Heart left ventricle (tissue), 16 donors: ENCODE measurements at places on chromosomes 12 and 14. TPM values are rescaled to one million over a fixed set of nuclear protein-coding genes. Genes with fewer than 3 reads are reported as not detected.

GRCh38 chr12:69569236-69569635 is 16.0 kb upstream of the CCT2 start:
- H3K36me3 ChIP-seq: peaks cover 73% of the 10 kb centered on the region
- no peak overlapping the region for H3K4me3 ChIP-seq
- no peak for DNase-seq
- no peaks in the 10 kb centered on the region for H3K4me1 ChIP-seq
- H3K27ac ChIP-seq: no peak overlapping the region

DNA sequence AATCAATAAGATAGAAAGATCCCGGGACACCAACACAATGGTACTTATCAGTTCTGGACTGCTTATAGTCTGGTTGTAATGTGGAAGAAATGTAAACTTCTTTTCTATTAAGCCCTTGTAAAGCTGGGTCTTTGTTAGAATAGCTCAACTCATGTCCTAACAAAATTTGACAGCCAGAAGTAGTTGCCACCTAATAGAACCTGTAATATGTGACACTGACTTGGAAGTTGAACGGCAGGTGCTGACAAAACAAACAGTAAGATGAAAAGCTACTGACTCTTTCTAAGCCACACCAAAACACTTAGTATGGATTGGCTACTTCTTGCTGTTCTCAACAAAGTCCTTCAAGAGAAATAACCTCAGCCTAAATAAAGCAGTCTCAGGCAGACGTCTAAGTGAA is 56.6 kb downstream of the KIF21A start:
- no peaks in the 10 kb centered on the region for H3K27me3 ChIP-seq
- H3K27ac ChIP-seq: no peak overlapping the region
- no peak for DNase-seq
- H3K36me3 ChIP-seq: no peaks in the 10 kb centered on the region
- H3K4me1 ChIP-seq: no peaks in the 10 kb centered on the region

GRCh38 chr14:50260072-50260471 is 28.7 kb upstream of the SOS2 start:
- H3K4me1 ChIP-seq: peaks cover 4% of the 10 kb centered on the region
- H3K27me3 ChIP-seq: no peaks in the 10 kb centered on the region
- H3K27ac ChIP-seq: no peak overlapping the region
- no peak overlapping the region for H3K4me3 ChIP-seq

GRCh38 chr14:32336702-32337101 is 7.6 kb downstream of the AKAP6 start:
- no peak for DNase-seq
- no peak overlapping the region for H3K27ac ChIP-seq
- H3K4me1 ChIP-seq: no peaks in the 10 kb centered on the region
- H3K4me3 ChIP-seq: no peak overlapping the region

- no peak overlapping the region for H3K4me3 ChIP-seq
- no peaks in the 10 kb centered on the region for H3K27me3 ChIP-seq
- no peaks in the 10 kb centered on the region for H3K36me3 ChIP-seq
- H3K27ac ChIP-seq: no peak overlapping the region
- H3K4me1 ChIP-seq: no peaks in the 10 kb centered on the region
- no peak for DNase-seq
Measured at GRCh38 chr12:92421701-92422100, 276.1 kb upstream of the BTG1 start.

DNA sequence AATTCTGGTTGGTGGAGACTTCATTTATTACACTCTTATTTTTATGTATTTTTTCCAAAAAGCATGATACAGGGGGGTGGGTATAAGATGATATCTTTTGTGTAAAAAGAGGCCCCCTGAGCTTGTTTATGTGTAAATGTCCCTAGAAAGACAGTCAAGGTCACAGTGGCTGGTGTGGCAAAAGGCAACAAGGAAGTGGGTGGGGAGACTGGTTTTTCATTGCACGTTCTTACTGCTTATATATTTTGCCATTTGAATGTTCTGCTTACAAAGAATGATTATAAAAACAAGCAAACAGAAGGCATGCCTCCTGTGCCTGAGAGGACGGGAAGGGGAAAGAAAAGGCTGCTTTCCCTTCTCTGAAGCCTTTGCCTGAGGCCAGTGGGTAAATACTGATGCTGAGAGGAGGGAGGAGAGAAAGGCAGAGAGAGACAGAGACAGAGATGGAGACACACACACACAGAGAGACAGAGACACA is 24.1 kb upstream of the ADIPOR2 start:
- peaks cover 4% of the 10 kb centered on the region for H3K4me1 ChIP-seq
- peak overlapping the region; percentile 59 for H3K27ac ChIP-seq
- H3K36me3 ChIP-seq: no peaks in the 10 kb centered on the region
- no peak for DNase-seq
- H3K4me3 ChIP-seq: no peak overlapping the region

- H3K4me3 ChIP-seq: no peak overlapping the region
- H3K27me3 ChIP-seq: no peaks in the 10 kb centered on the region
- H3K4me1 ChIP-seq: no peaks in the 10 kb centered on the region
- DNase-seq: no peak
- no peaks in the 10 kb centered on the region for H3K36me3 ChIP-seq
- no peak overlapping the region for H3K27ac ChIP-seq
Measured at GRCh38 chr12:124709722-124710687, 142.6 kb upstream of the NCOR2 start.

DNA sequence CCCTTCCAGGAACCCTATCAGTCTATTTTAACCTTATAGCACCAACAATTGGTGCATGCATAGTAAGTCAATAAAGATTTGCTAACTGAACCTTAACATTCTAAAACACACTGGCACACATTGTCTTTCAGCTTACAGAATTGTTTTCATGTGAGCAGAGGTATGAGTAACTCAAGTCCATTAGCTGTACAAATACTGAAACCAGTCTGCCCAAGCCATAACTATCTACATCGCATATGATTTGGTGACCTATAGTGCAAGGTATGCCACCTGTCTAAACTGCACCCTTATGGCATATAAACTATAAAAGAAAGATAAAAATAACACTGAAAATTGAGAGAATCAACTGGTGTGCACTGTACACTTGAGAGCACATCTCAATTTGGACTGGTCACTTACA is 34.8 kb downstream of the SBNO1 start:
- no peaks in the 10 kb centered on the region for H3K27me3 ChIP-seq
- H3K27ac ChIP-seq: no peak overlapping the region
- peaks cover 50% of the 10 kb centered on the region for H3K36me3 ChIP-seq
- no peak overlapping the region for H3K4me3 ChIP-seq
- H3K4me1 ChIP-seq: no peaks in the 10 kb centered on the region

GRCh38 chr12:91958816-91959215 is 186.8 kb downstream of the BTG1 start:
- H3K27me3 ChIP-seq: no peaks in the 10 kb centered on the region

DNA sequence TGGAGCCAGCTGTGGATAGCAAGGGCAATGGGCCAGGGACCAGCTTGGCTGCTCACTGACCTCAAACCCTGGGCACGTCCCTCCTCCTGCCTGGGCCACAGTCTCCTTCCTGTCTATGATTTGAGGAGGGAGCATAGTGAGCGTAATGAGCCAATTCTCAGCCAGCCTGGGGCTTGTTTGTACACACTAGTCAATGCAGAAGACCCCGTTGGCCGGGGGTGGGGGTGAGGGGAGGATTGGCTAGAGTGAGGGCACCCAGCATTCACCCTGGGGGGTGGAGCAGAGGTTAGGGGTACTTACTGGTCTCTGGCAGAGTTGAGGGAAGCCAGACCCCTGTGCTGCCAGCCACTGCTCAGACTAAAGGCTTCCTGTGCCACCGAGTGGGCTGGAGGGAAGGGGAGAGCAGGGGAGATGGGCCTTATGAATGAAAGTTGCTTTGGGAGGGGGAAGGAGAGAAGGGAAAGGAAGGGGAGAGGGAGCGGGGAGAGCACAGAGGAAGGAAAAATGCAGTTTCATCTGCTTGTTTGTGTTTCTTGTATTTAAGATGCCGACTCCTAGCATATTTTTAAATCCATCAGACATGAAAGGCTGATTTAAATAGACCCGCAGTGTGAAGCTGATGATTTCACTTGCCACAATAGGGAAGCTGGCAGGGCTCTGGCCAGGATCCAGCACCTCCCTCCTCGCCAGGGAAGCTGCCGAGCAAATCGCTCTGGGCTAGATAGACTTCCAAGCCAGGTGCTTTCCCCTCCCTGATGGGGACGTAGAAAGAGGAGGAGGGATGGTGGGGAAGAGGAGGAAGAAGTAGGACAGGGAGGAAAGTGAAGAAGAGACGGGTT is 114.0 kb downstream of the PRMT8 start:
- peak overlapping the region; percentile 86 for H3K27ac ChIP-seq
- H3K36me3 ChIP-seq: no peaks in the 10 kb centered on the region
- H3K4me1 ChIP-seq: no peaks in the 10 kb centered on the region
- peak; percentile 86 for DNase-seq

DNA sequence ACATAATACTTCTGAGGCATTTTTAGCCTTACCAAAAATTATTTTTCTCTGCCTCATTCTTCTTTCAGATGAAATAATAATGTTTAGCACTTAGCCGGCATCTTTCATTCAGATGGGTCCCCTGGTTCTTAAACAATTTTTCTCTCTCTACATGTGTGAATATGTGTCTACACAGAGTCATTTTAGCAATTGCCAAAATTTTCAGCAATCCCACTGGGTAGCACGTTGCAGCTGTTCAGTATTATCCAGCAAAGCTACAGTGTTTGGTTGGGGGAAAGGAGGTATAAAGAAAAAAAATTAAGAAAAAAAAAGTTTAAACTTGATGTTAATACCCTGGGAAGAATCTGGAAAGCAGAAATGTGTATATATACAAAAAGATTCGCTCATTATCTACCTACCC is 160.5 kb upstream of the TRHDE start:
- no peak overlapping the region for H3K27ac ChIP-seq
- no peaks in the 10 kb centered on the region for H3K27me3 ChIP-seq
- H3K36me3 ChIP-seq: no peaks in the 10 kb centered on the region
- DNase-seq: no peak
- H3K4me1 ChIP-seq: no peaks in the 10 kb centered on the region
- no peak overlapping the region for H3K4me3 ChIP-seq

GRCh38 chr12:80472911-80473500 is 29.0 kb downstream of the PTPRQ start:
- H3K36me3 ChIP-seq: no peaks in the 10 kb centered on the region
- no peak overlapping the region for H3K4me3 ChIP-seq
- H3K4me1 ChIP-seq: no peaks in the 10 kb centered on the region
- DNase-seq: no peak
- no peaks in the 10 kb centered on the region for H3K27me3 ChIP-seq
- H3K27ac ChIP-seq: no peak overlapping the region

DNA sequence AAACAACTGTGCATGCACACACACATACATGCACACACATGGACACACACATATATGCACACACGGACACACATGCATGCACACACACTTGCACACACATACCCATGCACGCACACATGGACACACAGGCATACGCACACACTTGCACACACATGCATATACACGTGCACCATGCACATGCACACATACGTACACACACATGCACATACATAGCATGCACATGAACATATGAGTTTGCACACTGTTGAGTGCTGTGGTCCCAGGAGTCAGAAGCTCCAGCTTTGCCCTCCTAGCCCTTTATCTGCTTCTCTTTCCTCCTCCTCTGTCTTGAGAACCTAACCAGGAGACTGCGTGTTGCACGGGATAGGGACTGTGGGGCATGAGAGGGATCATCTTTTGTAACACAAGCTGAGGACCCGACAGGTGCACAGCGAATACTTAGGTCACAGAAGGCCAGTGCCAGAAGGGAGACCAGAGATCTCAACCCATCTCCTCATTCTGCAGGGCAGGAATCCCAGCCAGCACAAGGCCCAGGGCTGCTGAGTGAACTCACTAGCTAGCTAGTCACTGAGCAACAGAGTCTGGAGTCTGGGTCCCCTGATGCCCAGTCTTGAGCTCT is 3.5 kb upstream of the LRTM2 start:
- H3K4me1 ChIP-seq: no peaks in the 10 kb centered on the region
- no peak for DNase-seq
- no peaks in the 10 kb centered on the region for H3K36me3 ChIP-seq
- peaks cover 44% of the 10 kb centered on the region for H3K27me3 ChIP-seq
- no peak overlapping the region for H3K27ac ChIP-seq

GRCh38 chr12:107442326-107442987 is 243.1 kb upstream of the PWP1 start:
- no peaks in the 10 kb centered on the region for H3K36me3 ChIP-seq
- no peaks in the 10 kb centered on the region for H3K27me3 ChIP-seq

- no peak overlapping the region for H3K27ac ChIP-seq
- no peaks in the 10 kb centered on the region for H3K36me3 ChIP-seq
- peaks cover 5% of the 10 kb centered on the region for H3K4me1 ChIP-seq
Measured at GRCh38 chr14:24868389-24868788, 181.6 kb downstream of the STXBP6 start.

- no peaks in the 10 kb centered on the region for H3K4me1 ChIP-seq
- DNase-seq: no peak
- peaks cover 83% of the 10 kb centered on the region for H3K36me3 ChIP-seq
- no peak overlapping the region for H3K27ac ChIP-seq
- H3K4me3 ChIP-seq: no peak overlapping the region
Measured at GRCh38 chr14:63387711-63388110, 69.0 kb upstream of the GPHB5 start.

GRCh38 chr12:121792607-121793439 is 665 bp downstream of the RHOF start:
- no peaks in the 10 kb centered on the region for H3K27me3 ChIP-seq
- H3K27ac ChIP-seq: peak overlapping the region; percentile 100
- H3K4me3 ChIP-seq: peak overlapping the region; percentile 57
- H3K36me3 ChIP-seq: peaks cover 11% of the 10 kb centered on the region
- H3K4me1 ChIP-seq: peaks cover 31% of the 10 kb centered on the region
- peak; percentile 62 for DNase-seq

- H3K27ac ChIP-seq: no peak overlapping the region
- DNase-seq: no peak
- H3K4me3 ChIP-seq: no peak overlapping the region
- no peaks in the 10 kb centered on the region for H3K4me1 ChIP-seq
- no peaks in the 10 kb centered on the region for H3K27me3 ChIP-seq
Measured at GRCh38 chr12:46908936-46909635, 83.3 kb upstream of the SLC38A4 start.

DNA sequence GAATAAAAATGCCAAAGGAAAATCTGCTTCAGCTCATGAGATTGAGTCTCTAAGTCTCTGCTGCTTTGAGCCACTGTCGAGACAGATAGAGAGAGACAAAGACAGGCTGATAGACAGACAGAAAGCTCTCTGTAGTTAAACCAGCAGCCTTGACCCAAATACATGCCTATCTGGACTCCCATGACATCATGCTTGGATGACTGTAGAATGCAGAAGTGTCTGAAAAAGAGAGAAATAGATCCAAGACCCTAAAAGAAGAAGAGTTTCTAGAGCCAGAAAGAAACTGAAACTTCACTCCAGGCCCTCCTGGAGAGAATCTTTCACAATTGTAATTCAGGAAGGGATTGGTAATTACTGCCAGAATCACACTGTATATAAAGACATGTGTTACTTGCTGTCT is 122.6 kb upstream of the PLXNC1 start:
- H3K36me3 ChIP-seq: no peaks in the 10 kb centered on the region
- no peak overlapping the region for H3K27ac ChIP-seq
- no peak for DNase-seq
- H3K4me1 ChIP-seq: no peaks in the 10 kb centered on the region

Gene RBP5
- not detected for total RNA-seq

Gene TBX3
- total RNA-seq: 24.4 TPM

Gene PRR13
- 63.2 TPM for total RNA-seq

Gene C12orf43
- total RNA-seq: 14.1 TPM

Gene PRKAG1
- 107 TPM for total RNA-seq

Gene HRK
- not detected for total RNA-seq

Gene LIN7A
- 19.0 TPM for total RNA-seq

Gene KITLG
- 9.3 TPM for total RNA-seq

Gene CKAP4
- 39.9 TPM for total RNA-seq

Gene SMCO2
- total RNA-seq: 0.54 TPM

Gene MEG3
- 9.7 TPM for total RNA-seq

Gene VASH1
- 9.3 TPM for total RNA-seq

Gene BBOF1
- total RNA-seq: 3.2 TPM

Gene GPR84
- not detected for total RNA-seq

Gene SIX1
- not detected for total RNA-seq
